ENCODE measurements at places on chromosomes 1 and 21. TPM values are rescaled to one million over a fixed set of nuclear protein-coding genes. Genes with fewer than 3 reads are reported as not detected.

- DNase-seq = no peak
These were observed 1.6 kb upstream of the ARHGEF16 start for GRCh38 chr1:3452866-3453175.

ARMH1 gene
- polyA plus RNA-seq = 3.2 TPM

DNA sequence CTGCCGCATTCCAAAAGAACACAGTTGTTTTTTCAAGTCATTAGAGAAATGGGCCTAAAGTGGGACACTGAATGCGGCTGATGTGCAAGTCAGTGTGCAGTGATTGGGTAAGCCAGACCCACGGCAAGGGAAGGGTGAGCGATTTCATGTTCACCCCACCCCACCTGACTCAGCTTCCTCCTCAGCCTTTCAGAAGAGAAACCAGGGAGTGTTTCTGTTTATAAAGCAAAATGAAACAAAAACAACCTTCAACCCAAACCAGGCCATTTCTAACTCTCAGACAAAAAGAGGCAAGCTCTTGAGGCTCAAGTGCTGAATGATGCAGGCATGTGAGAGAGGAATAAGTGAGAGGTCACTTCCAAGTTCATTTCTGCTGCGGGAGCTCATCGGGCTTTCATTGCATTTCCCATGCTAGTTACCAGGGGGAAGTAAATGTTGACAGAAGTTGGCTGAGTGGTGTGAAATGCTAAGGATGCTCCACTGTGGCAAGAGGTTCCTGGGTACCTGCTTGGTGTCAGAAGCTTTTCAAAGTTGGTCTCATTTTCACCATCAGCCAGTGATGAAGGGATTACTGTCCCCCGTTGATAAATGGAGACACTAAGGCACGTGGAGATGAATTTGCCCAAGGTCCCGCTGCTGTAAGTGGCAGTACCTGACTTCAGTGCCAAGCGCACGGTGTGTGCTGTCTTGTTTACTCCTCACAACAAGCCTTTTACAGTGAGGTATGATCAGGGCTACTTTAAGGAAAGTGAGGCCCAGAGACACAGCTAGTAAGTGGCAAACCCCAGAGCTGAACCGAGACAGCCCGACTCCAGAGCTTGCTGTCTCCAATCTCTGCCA lies 29.1 kb downstream of the STPG1 start:
- DNase-seq = no peak

DIRAS3 gene
- 3.2 TPM for polyA plus RNA-seq

IQGAP3 gene
- 13.0 TPM for polyA plus RNA-seq

GRCh38 chr1:66415866-66416265 lies 118.1 kb upstream of the SGIP1 start:
- DNase-seq = no peak

- DNase-seq = no peak
These were observed 345.9 kb upstream of the VAMP3 start for GRCh38 chr1:7425229-7425628.

PGD gene
- polyA plus RNA-seq = 194 TPM

DNA sequence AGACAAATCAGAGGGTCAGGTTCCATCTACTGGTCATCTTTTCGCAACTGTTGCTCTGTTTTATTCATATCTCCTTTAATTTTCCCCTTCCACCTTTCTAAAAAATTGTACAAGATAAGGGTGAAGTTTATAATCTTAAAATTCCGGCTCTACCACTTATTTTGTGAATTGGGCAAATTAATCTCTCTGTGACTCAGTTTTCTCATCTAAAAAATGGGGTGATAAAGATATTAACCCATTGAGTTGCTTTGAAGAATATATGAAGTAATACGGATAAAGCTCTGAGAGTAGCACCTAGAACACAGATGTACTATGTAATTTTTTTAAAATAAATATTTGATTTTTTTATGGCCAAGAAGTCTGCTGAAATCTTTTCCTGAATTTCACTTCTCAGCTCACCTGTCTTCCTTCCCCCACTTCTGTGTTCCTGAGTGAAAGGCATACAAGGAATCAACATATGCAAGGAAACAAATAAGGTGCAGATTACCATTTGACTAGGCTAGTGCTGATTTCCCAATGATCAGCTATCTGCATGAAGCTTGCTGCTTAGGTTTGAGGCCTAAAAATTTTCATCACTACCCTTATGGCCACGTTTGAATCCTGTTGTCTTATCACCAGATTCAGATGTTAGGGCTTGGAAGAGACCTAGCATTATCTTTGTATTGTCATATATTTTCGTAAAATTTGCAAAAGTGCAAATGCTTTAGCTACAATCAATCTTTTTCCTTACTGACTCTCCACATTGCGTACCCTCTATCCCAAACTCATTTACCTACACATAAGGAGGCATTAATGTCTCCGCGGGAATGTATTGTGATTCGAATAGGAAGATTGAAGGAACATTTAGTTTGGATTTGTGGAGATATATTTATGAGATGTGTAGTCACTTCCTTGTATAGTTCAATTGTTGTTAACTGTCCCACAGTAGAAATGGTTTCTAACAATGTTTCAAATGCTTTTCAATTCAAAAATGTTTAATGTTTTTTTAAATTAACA lies 718.3 kb upstream of the PTBP2 start:
- DNase-seq = no peak

- DNase-seq = no peak
These were observed 8.6 kb upstream of the ACTN2 start for GRCh38 chr1:236677641-236678235.

- DNase-seq = no peak
These were observed 26.1 kb downstream of the ACOT7 start for GRCh38 chr1:6367381-6368012.

PRAMEF12 gene
- polyA plus RNA-seq = not detected

DNA sequence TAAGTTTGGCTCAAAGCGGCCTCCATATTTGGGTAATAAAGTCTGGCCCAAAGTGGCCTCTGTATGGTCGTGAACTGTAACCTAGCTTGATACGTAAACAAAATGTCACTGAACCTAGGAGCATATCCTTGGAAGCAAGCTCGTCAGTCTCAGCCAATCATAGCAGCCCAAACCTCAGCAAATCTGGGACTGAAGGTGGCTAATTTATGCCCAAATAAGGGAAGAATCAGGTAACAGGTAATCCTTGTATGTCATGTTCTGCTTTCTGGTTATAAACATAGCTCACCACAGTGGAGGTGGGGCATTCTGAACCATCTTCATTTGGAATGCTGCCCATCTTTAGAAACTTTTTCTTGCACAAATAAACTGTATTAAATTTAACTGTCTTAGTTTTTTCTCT lies 281.1 kb downstream of the TTLL7 start:
- no peak for DNase-seq

S100A6 gene
- 170 TPM for polyA plus RNA-seq

UTP25 gene
- polyA plus RNA-seq = 11.3 TPM

DNA sequence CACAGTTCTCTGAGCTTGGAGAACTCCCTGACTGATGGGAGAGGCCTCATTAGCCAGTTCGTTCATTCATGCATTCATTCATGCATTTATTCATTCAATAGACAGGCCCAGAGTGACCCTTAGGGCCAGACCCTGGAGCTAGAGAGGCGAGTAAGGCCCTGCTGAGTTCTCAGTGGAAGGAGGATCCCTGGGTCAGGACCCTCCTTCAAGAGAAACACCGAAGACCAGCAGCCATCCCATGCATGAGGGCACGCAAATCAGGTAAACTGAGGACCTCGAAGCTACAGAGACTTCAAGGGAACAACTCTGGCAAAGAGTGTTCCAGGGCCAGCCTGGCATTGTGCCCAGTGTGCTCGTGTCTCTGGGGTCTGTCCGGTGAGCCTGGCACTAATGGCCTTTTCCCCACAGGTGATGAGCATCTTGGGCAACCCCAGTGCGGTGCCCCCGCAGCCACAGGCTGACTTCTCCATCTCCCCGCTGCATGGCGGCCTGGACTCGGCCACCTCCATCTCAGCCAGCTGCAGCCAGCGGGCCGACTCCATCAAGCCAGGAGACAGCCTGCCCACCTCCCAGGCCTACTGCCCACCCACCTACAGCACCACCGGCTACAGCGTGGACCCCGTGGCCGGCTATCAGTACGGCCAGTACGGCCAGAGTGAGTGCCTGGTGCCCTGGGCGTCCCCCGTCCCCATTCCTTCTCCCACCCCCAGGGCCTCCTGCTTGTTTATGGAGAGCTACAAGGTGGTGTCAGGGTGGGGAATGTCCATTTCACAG lies 104.8 kb downstream of the PAX7 start:
- no peak for DNase-seq

DNA sequence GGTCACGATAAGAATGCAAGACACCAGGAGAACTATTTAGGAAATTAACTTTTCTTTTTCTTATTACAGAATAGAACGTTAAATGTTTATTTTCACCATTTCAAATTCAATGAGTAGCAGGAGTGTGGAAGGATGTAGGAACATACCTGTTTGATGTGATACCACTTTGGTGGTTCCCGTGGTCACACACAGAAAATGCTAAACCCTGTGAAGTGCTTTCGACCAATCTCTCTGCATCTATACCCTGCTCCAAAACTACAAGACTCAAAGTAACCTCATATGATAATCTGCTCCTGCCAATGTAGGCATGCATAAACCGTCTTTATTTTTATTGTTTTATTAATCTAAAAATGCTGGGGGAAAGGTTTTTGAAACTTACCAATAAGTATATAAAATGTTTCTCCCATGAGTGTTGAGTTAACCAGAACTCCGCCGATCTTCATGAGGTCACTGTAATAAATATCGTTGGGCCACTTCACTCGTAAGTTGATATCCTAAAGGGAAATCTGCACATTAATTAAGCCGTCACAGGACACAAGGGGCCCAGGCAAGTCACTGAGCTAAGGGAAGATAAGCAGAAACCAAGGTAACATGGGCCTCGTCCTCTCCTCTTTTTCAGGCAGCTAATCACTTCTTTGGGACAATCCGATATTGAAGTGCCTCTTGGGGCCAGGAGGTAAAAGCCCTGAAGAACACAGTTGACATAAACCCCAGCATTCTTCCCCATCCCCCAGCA lies 60.6 kb downstream of the SIM2 start:
- DNase-seq = no peak

GRCh38 chr1:200646515-200646914 lies 23.2 kb downstream of the DDX59 start:
- no peak for DNase-seq

RPL11 gene
- polyA plus RNA-seq = 2,427 TPM

DNA sequence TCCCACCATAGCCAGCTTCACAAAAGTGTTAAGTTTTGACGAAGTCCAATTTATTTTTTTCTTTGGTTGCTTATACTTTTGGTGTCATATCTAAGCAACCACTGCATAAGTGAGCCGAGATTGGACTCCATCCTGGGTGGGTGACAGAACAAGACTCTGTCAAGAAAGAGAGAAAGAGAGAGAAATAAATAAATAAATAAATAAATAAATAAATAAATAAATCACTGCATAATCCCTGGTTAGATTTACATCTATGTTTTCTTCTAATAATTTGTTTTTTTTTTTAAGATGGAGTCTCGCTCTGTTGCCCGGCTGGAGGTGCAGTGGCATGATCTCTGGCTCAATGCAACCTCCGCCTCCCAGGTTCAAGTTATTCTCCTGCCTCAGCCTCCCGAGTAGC lies 18.3 kb upstream of the ZFYVE9 start:
- DNase-seq = no peak

DNA sequence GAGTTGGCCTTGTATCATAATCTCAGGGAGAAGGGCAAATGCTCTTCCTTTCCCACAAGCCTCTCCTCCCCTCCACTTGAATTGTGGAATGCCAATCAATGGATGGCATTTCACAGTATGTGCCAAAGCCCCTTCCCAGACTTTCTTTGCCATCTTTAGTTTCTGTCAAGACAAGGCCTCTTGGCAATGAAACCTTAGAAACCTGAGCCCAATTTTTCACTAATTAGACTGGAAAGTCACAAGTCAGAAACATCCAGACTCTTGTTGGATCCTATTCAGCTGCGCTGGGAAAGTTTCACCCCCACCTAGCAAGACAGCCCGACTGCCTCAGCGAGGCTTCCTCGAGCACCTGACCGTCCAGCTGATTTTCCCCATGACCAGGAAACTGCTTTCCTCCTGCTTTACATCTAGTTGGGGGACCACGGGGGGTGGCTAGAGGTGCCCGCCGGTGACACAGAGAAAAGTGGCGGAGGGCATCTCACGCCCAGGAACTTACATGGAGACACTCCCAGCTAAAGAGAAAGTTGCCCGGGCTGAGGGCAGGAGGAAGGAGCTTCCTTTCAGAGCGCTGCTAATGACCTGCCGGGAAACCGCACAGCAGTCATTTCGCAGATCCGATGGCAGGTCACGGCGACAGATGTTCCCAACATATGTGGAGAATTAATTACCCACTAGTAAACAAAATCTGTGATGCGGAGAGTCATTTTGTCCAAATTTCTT lies 302.6 kb upstream of the RRP15 start:
- DNase-seq = no peak

GSTM3 gene
- 250 TPM for polyA plus RNA-seq

DNA sequence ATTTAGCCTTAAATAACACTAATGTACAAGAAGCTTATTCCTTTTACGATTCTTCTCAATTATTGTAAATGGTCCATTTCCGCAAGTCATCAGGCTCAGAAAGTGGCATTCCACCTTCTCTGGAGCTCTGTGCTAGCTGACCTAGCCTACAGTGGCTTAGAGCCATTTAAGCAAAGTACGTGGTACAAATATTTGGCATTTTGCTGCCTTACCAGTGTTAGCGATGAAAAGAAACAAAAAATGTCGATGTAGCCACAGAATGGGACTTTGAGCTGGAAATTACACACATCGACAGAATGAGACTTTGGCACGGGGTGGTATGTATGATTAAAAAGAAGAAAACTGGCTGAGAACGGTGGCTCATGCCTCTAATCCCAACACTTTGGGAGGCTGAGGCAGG lies 26.1 kb downstream of the OVAAL start:
- DNase-seq = no peak

DNA sequence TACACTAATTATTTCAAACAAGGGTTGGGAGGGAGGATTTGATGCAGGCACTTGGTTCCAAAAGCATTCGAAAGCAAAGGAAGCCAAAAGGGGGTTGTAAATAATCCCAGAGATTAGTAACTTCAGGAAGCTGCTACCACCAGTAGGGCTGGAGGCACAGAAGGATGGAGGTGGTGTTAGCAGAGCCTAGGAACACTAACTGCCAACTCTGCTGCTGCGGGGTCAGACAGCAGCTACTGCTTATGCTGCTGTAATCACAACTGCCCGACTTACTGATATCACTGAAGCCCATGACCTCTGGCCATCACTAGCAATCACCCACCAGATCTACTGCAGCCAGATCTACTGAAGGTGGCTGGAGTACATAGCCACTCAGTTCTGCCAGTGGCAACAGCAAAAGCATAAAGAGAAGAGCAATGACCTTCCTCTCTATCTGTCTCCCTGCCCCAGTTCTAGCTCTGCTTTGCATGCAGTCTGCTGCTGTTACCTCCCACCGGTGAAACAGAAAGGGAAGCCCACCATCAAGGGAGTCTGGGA lies 408.5 kb downstream of the PLPP3 start:
- DNase-seq = no peak

GRCh38 chr1:212229654-212230053 lies 55.6 kb upstream of the PPP2R5A start:
- DNase-seq = no peak

DNA sequence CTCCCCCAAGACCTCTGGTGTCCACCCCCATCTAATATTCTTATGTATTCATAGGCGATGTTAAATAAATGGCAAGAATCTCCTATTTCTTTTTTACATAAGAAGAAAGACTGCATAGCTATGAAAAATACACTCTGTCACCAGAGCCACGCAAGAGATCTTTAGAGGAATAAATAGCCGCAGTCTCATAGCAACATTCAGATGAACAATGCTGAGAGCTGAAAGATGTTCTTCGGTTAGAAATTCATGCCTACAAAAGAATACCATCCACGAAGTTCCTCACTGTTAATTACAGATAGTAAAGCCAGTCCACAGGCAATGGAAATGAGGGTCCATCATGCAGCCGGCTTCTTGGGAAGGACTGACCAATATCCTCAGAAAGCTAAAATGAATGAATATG lies 76.0 kb upstream of the SOD1 start:
- no peak for DNase-seq

Data from right renal pelvis (tissue), 4 donors.